ENCODE measurements at places on chromosomes 16 and 17. TPM values are rescaled to one million over a fixed set of nuclear protein-coding genes. Genes with fewer than 3 reads are reported as not detected.

DNA sequence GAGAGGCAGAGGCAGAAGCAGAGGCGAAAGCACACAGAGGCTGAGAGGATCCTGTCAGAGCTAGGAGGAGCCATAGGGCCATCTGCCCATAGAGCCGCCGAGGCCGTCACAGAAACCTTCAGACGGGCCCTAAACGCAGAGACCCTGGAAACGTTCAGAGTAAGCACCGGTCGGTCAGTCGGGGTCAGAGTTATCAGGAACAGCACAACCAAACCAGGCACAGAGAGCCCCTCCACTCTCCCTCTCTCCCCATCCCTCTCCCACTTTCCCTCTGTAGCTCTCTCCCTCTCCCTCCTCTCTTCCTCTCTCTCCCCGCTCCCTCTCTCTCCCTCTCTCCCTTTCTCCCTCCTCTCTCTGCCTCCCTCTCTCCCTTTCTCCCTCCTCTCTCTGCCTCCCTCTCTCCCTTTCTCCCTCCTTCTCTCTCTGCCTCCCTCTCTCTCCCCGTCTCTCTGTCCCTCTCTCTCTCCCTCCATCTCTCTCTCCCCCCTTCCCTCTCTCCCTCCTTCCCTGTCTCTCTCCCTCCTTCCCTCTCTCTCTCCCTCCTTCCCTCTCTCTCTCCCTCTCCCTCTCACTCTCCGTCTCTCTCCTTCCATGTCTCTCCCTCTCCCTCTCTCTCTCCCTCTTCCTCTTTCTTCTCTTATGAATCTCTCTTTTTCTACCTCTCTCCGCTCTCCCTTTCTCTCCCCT, 138.9 kb downstream of the C16orf95 start:
- no peak for DNase-seq

DNA sequence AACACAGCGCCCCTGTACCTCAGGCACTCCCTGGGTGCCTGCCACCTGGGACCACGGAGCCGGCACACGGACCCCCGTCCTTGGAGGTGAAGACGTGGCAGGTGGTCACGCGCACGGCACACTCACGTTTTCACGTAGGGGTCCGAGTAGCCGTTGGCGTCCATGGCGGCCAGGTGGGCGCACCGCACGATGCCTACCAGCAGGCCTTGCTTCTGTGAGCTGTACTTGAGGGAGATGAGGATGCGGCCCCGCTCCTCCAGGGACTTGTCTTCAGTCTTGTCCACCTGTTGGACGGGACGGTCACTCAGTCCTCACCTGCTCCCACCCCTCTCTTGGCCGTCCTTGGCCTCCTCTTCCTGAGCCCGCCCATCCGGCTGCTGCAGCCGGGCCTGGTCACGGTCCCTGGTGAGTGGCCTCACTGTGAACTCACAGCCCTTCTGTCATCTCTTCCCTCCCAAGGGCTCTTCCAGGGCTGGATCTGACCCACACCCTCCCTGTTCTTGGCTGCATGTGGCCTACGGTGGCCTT, 18.8 kb downstream of the SCGB1C2 start:
- DNase-seq = no peak

GRCh38 chr16:2771496-2772402, 5.3 kb downstream of the ELOB start:
- no peak for DNase-seq

DNA sequence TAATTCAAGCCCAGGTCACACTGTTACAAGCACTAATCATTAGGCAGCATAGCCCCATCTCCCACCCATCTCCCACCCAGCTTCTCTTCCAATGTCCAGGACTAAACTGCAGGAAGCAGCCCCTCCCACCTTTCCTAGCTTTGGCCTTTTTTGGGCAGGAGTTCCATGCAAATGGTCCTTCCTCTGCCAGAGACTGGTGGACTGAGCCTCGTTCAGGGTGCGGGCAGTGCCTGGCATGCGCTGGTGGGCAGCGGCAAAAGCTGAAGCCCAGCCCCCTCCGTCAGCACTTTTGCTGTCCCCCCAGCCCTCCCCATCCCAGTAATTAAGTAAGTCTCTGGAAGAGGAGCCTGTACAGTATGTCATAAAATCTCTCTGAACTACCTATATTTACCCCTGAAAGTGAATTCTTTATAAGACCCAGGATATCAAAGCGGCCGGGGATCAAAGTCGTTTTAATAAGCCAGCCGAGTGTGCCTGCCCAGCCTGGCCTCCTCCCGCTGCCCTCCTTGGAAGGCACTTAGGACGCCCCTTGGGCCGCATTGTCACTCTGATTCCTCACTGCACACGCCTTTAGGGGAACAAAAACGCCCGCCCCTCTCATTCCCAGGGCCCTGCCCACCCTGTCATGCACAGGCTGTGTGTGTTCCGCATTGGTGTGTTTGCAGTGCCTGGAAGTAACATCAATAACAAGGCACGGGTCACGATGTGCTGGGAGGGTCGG, 109.9 kb downstream of the IRX5 start:
- peak; percentile 40 for DNase-seq

- DNase-seq = no peak
These were observed 74.6 kb downstream of the TMC6 start for GRCh38 chr17:78053777-78054468.

DNA sequence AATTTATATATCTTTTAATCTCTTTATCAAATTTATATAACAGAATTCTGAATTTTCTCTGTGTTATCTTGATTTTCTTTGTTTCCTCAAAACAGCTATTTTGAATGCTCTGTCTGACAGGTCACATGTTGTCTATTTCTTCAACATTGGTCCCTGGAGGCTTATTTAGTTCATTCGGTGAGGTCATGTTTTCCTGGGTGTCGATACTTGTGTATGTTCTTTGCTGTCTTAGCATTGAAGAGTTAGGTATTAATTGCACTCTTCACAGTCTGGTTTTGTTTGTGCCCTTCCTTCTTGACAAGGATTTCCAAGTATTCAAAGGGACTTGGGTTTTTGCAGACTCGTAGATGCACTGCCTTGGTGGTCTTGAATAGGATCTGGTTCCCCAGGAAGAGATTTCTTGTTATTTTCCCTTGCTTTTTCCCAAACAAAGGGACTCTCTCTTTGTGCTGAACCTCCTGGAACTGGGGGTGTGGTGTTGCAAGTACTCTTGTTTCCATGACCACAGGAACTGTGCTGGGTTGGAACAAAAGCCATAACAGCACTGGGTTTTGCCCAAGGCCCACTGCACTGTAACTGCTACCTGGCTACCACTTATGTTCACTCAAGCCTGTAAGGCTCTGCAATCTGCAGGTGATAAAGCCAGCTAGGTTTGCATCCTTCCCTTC, 1483.0 kb downstream of the CDH8 start:
- no peak for DNase-seq

- DNase-seq = no peak
These were observed 51.4 kb downstream of the TANGO6 start for GRCh38 chr16:68894714-68895113.

- DNase-seq = no peak
These were observed 15.2 kb downstream of the CACNA1G start for GRCh38 chr17:50575581-50576210.

DNA sequence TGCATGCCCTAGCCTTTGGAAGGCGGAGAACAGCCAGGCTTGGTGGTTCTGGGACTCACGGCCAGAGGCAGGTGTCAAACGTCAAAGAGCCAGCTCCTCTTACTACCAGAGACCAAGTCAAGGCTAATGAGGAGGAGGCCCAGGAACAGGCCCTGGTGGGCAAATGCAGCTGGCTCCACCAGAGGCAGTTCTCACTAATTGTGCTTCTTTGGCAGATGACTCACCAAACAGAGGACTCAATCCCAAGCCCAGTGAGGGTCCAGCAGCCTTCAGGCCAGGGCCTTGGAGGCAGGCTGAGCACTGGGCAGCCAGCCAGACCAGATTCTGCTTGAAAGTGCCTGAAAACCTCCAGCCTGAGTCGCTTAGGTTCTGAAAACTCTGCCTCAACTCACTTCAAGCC, 336.5 kb upstream of the CDH5 start:
- no peak for DNase-seq

Gene KRT27
- not detected for polyA plus RNA-seq

Gene PRSS33
- polyA plus RNA-seq = not detected

Gene FXR2
- polyA plus RNA-seq = 27.4 TPM

Gene KRTAP1-1
- not detected for polyA plus RNA-seq

Gene TMUB2
- 22.2 TPM for polyA plus RNA-seq

Gene IL34
- polyA plus RNA-seq = 1.8 TPM

Gene GPR142
- polyA plus RNA-seq = not detected

Gene CDH11
- 1.2 TPM for polyA plus RNA-seq
